ENCODE measurements at places on chromosomes 4 and X. TPM values are rescaled to one million over a fixed set of nuclear protein-coding genes. Genes with fewer than 3 reads are reported as not detected.
A peak's percentile ranks its signal among the peaks of the same experiment; 100 is the strongest.

GRCh38 chr4:121199742-121200561, 35.8 kb upstream of the TNIP3 start:
- no peak overlapping the region for H3K27ac ChIP-seq
- no peaks in the 10 kb centered on the region for H3K36me3 ChIP-seq
- H3K4me3 ChIP-seq = no peak overlapping the region
- no peaks in the 10 kb centered on the region for H3K4me1 ChIP-seq
- no peak for DNase-seq

SMIM9 gene
- not detected for total RNA-seq

GRCh38 chrX:153644356-153645125, 2.5 kb upstream of the DUSP9 start:
- H3K4me1 ChIP-seq = no peaks in the 10 kb centered on the region
- H3K27ac ChIP-seq = no peak overlapping the region
- no peaks in the 10 kb centered on the region for H3K36me3 ChIP-seq
- H3K4me3 ChIP-seq = no peak overlapping the region
- H3K27me3 ChIP-seq = peaks cover 19% of the 10 kb centered on the region
- peak; percentile 40 for DNase-seq

CTAG2 gene
- total RNA-seq = not detected

Measured in SJSA1 (cell line).